ENCODE measurements at places on chromosomes 16 and 17. TPM values are rescaled to one million over a fixed set of nuclear protein-coding genes. Genes with fewer than 3 reads are reported as not detected.

GRCh38 chr16:85989376-85989775, 90.4 kb downstream of the IRF8 start:
- no peak for DNase-seq

The SOX15 gene
- 2.4 TPM for total RNA-seq

- no peak for DNase-seq
These were observed 287.1 kb downstream of the SOX9 start for GRCh38 chr17:72407931-72408330.

- peak; percentile 63 for DNase-seq
These were observed at the start of gene FBXL19 for GRCh38 chr16:30923554-30924075. FBXL19 (plus strand) TSS chr16:30923572; CDS start chr16:30925755, 2,183 bp downstream.

- no peak for DNase-seq
These were observed 10.6 kb downstream of the AARSD1 start for GRCh38 chr17:42953669-42954068.

DNA sequence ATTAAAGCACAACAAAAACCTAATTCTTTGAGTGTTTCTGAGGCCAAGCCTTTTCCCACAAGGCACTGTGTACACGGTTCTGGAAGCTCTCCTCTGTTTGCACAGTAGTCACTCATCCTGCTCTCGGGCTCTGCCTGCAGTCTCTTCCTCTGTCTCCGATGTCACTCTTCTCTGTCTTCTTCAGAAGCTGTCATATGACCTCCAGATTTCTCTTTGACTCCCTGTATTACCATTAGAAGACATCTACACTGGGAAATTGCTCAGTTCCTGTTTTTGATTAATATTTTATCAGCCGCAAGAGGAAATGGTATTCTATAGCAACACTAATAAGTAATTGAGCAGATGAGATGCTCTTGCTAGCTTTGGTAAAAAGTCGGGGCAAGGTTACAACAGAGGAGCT, 422.9 kb downstream of the WWOX start:
- no peak for DNase-seq

The ZSWIM7 gene
- total RNA-seq = 13.0 TPM

GRCh38 chr16:64657316-64658011, 464.4 kb downstream of the CDH11 start:
- no peak for DNase-seq

The GCGR gene
- 1.1 TPM for total RNA-seq

- no peak for DNase-seq
These were observed 120.2 kb downstream of the KIF2B start for GRCh38 chr17:53942898-53943297.

All from Peyer's patch (tissue), 4 donors.